ENCODE measurements at places on chromosomes 3 and 15.

- peak; percentile 19 for DNase-seq
Observed at GRCh38 chr15:31387092-31387478, 60.5 kb downstream of the KLF13 start.

GRCh38 chr3:32397941-32398340 lies 6.3 kb downstream of the CMTM7 start:
- no peak for DNase-seq

GRCh38 chr3:10950476-10951294 lies 41.9 kb upstream of the SLC6A1 start:
- peak; percentile 26 for DNase-seq

- DNase-seq = no peak
Observed at GRCh38 chr3:34254285-34254684, 455.9 kb downstream of the PDCD6IP start.

DNA sequence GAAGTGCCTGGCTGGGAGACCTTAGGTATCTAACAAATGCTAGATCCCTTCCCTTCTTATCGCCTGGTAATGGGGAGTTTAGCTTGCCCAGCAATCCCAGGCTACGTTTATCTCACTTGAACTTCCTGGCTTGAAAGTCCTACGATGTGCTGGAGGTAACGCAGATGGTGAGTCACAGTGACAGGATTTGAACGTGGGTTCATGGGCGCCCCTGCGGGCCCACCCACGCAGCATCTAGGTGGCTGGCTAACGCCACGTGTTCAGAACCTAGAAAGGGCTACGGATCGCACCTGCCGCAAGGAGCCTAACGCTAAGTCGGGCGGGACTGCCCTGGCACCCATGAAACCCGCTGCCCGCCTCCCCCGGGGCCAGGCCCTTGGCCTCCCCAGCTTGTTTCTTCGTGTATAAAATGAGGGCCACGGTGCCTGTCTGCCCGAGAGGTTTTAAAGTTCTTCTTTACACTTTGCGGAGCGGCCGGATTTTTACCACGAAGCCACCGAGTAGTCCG lies 600 bp upstream of the USP3 start:
- peak; percentile 82 for DNase-seq

GRCh38 chr3:5014391-5014790 lies 35.2 kb downstream of the BHLHE40 start:
- no peak for DNase-seq

GRCh38 chr3:81799403-81799802 lies 38.0 kb upstream of the GBE1 start:
- no peak for DNase-seq

GRCh38 chr3:146072061-146072460 lies 88.9 kb downstream of the PLOD2 start:
- DNase-seq = no peak

GRCh38 chr3:83934192-83935021 lies 1024.4 kb upstream of the CADM2 start:
- peak; percentile 77 for DNase-seq
